Osteocyte (in vitro differentiated cells): ENCODE measurements at places on chromosomes 3 and 15. TPM values are rescaled to one million over a fixed set of nuclear protein-coding genes. Genes with fewer than 3 reads are reported as not detected.

The MORC1 gene
- total RNA-seq = not detected in 2 replicates

- peaks cover 6% of the 10 kb centered on the region for H3K4me1 ChIP-seq
- no peak for DNase-seq
- no peak overlapping the region for H3K4me3 ChIP-seq
- no peaks in the 10 kb centered on the region for H3K27me3 ChIP-seq
Observed at GRCh38 chr3:176873261-176873660, 324.0 kb downstream of the TBL1XR1 start.

DNA sequence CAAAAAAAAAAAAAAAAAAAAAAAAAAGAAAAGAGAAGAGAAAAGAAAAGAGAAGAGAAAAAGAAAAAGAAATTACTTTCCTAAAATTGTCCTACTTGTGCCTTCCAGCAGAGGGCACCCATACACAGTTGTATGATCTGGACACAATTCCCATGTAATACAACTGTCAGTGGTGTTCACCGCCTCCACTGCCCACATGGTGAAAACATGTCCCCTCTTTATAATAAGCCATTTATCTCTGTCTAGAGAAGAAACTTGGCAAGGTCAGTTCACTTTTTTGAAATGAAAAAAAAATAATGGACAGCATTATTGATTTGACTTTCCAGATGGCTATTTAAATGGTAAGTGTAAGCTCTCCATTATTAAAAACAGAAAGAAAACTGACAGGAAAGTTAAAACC is 459.4 kb downstream of the GBE1 start:
- no peak overlapping the region for H3K27ac ChIP-seq
- DNase-seq = no peak
- H3K27me3 ChIP-seq = no peaks in the 10 kb centered on the region
- H3K4me3 ChIP-seq = no peak overlapping the region
- H3K4me1 ChIP-seq = no peaks in the 10 kb centered on the region

GRCh38 chr3:16596352-16597032 is 8.7 kb downstream of the DAZL start:
- DNase-seq = no peak
- H3K4me1 ChIP-seq = no peaks in the 10 kb centered on the region
- H3K27me3 ChIP-seq = peaks cover 78% of the 10 kb centered on the region
- H3K4me3 ChIP-seq = no peak overlapping the region

DNA sequence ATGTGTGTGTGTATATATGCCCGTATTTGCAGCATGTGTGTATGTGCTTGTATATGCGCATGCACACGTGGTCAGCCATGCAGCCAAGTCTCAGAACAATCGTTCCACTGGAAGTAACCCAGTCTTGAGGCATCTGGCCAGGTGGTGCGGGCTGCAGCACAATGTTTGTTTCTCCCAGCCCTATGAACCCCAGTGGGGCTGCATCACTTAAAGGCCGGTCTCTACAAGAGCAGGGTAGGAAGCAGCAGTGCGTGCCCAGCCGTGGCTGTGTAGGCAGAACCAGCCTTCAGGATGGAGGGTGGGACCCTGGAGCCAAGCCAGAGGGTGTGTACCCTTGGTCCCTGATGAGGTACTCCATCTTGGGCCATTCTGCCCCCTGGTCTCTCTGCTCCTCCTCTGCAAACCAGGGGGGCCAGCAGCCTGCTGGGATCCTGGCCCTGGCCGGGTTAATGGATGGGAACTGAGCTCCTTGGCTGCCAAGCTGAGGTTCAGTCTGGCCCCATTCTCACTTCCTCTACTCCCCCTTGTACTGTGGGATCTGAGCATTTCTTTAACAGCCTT is 11.8 kb downstream of the KLF13 start:
- no peaks in the 10 kb centered on the region for H3K27me3 ChIP-seq
- DNase-seq = no peak
- H3K36me3 ChIP-seq = no peaks in the 10 kb centered on the region
- H3K27ac ChIP-seq = peak overlapping the region; percentile 98
- no peak overlapping the region for H3K4me3 ChIP-seq

- H3K27ac ChIP-seq = no peak overlapping the region
- no peaks in the 10 kb centered on the region for H3K4me1 ChIP-seq
- no peak overlapping the region for H3K4me3 ChIP-seq
- no peak for DNase-seq
Observed at GRCh38 chr15:87848012-87848411, 408.5 kb downstream of the NTRK3 start.

DNA sequence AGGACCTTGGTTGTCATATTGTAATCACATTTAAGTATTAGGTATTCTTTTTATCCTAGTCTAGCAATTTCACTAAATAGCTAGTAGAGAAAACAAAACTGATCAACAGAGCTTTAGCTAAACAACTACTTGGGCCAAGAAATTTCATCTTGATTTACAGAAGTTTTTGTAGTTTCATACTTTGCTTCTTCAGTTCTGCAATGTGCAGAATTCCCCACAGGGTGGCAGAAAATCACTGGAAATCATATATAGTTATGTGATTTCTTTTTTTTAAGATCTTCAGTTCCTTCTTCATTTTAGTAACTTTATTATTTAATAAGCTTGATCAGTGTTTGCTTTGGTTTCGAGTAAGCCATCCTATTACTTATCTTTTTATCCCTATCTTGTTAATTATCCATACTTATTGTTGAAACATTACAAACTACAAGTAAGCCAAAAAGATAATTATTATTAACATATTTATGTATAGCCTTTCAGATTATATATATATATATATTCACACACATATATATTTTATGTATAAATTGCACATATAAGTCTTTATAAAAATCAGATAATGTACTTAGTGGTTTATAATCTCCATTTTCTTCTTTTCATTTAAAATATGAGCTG is 2.2 kb upstream of the BNIP2 start:
- no peak for DNase-seq
- peaks cover under 1% of the 10 kb centered on the region for H3K36me3 ChIP-seq
- peak overlapping the region; percentile 9 for H3K27ac ChIP-seq
- H3K27me3 ChIP-seq = peaks cover 15% of the 10 kb centered on the region
- peaks cover 16% of the 10 kb centered on the region for H3K4me1 ChIP-seq
- H3K4me3 ChIP-seq = peak overlapping the region; percentile 55

DNA sequence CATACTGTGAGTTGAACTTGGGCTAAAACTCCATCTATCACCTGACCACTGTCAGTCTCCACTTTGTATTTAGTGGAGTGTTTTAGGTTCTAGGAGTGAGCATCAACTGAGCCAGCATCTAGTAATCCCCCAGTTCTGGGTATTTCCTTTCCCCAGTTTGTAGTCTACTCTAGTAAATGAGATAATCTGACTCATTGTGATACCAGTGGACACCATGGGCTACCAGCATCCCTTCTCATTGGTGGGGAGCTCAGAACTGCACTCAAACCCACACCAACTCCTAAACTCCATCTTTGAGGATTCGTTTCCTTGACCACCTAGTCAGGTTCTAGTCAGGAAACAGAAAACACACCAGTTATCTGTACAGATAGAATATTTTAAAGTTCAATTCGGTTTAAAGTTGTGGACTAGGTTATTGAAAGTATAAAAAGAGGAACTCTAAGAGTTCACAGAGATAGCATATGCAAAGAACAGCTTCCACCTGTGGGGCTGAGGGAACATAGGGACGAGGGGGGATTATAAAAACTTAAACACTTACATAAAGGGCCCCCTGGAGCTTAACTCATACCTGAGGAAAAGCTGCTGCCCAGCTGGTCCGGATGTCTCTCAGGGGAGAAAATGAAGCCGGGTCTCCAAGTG is 36.0 kb downstream of the LEO1 start:
- no peaks in the 10 kb centered on the region for H3K27me3 ChIP-seq
- DNase-seq = peak; percentile 5
- H3K36me3 ChIP-seq = peaks cover 11% of the 10 kb centered on the region
- no peaks in the 10 kb centered on the region for H3K4me1 ChIP-seq
- no peak overlapping the region for H3K4me3 ChIP-seq

DNA sequence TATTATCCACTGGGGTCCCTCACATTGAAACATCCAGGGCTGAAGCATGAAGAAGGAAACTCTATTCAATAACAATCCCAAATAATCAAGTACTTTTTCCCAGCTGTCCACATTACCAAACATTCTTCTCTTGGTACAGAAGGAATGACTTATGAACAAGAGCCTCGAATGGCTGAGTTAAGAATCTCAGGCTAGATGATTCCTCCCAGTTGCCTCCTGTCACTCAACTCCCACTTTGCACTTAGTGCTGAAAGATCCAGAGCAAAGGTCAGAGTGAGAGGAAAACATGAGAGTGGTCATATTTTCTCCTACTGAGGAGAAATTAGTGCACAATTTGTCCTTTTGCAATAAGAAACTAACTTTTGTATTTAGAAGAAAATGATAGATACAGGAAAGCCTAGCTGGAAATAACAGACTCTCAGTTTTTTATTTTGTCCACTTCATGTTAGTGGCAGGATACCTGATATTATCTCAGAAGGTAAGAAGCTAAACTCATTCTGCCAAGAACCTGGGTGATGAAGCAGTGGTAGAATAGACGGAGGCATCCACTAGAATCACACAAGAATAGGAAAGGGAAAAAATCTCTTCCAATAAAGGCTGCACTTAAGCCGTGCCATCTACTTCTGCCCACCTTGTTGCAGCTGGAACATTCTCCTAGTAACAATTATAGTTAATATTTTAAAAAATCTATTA is 46.2 kb downstream of the GADL1 start:
- no peak overlapping the region for H3K27ac ChIP-seq
- no peak for DNase-seq
- H3K4me3 ChIP-seq = no peak overlapping the region
- peaks cover 16% of the 10 kb centered on the region for H3K27me3 ChIP-seq

DNA sequence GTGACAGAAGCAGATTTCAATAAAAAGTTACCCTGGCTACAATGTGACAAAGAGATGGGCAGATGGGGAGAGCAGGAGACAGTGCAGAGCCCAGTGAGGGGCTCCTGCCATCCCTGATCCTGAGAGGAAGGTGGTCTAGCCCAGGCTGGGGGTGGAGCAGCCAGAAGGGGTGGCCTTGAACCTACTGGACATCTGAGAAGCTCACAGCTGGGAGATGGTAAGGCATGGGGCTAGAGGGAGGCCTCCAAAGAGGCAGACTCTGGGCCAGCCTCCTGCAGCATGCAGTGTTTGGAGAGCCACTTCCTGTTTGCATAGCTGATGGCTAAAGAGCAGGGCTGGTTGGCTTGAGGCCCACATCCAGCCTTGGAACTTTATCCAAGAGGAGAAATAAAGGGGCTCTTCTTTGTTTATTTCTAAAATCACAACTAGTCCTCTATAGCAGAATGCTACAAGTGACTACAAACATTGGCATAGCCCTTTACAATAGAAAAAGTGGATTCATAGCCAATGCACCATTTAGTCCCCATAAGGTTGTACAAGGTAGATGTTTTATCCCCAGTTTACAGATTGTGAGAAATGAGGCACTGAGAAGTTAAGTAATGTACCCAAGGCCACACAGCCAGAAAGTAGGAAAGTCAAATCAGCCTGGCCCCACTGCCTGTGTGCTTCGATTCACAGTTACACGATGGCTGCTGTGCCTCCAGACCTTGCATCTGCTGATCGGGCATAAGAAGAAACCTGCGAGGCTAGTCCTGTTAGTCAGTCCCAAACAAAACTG is 4.6 kb downstream of the EFCC1 start:
- peak overlapping the region; percentile 23 for H3K27ac ChIP-seq
- no peak overlapping the region for H3K4me3 ChIP-seq
- H3K36me3 ChIP-seq = no peaks in the 10 kb centered on the region
- DNase-seq = no peak
- H3K4me1 ChIP-seq = peaks cover 15% of the 10 kb centered on the region

GRCh38 chr15:99440551-99441443 is 125.0 kb upstream of the MEF2A start:
- DNase-seq = peak; percentile 56
- H3K27me3 ChIP-seq = no peaks in the 10 kb centered on the region
- no peaks in the 10 kb centered on the region for H3K36me3 ChIP-seq
- H3K4me3 ChIP-seq = no peak overlapping the region
- peaks cover 69% of the 10 kb centered on the region for H3K4me1 ChIP-seq

- H3K4me3 ChIP-seq = no peak overlapping the region
- peaks cover 12% of the 10 kb centered on the region for H3K4me1 ChIP-seq
- no peak overlapping the region for H3K27ac ChIP-seq
- H3K36me3 ChIP-seq = no peaks in the 10 kb centered on the region
- no peaks in the 10 kb centered on the region for H3K27me3 ChIP-seq
- no peak for DNase-seq
Observed at GRCh38 chr3:69241769-69242168, 119.4 kb upstream of the LMOD3 start.

- H3K36me3 ChIP-seq = no peaks in the 10 kb centered on the region
- no peak overlapping the region for H3K4me3 ChIP-seq
- no peak for DNase-seq
- peaks cover 2% of the 10 kb centered on the region for H3K27me3 ChIP-seq
- no peaks in the 10 kb centered on the region for H3K4me1 ChIP-seq
- no peak overlapping the region for H3K27ac ChIP-seq
Observed at GRCh38 chr3:97430601-97431000, 334.0 kb upstream of the ARL6 start.

GRCh38 chr15:48371550-48371949 is 40.3 kb downstream of the DUT start:
- peaks cover 32% of the 10 kb centered on the region for H3K4me1 ChIP-seq
- no peaks in the 10 kb centered on the region for H3K36me3 ChIP-seq
- no peak overlapping the region for H3K27ac ChIP-seq
- DNase-seq = no peak
